IMR-90 (cell line): ENCODE measurements at places on chromosomes 5 and 9. TPM values are rescaled to one million over a fixed set of nuclear protein-coding genes. Genes with fewer than 3 reads are reported as not detected.
A peak's percentile ranks its signal among the peaks of the same experiment; 100 is the strongest.

- no peak overlapping the region for H3K4me3 ChIP-seq
- no peak overlapping the region for H3K27ac ChIP-seq
- no peaks in the 10 kb centered on the region for H3K4me1 ChIP-seq
These were observed 40.7 kb downstream of the SECISBP2 start for GRCh38 chr9:89358985-89359384.

GRCh38 chr9:111825468-111826145 lies 30.9 kb upstream of the SHOC1 start:
- H3K36me3 ChIP-seq: no peaks in the 10 kb centered on the region
- peak; percentile 50 for DNase-seq
- H3K27ac ChIP-seq: no peak overlapping the region
- H3K4me1 ChIP-seq: no peaks in the 10 kb centered on the region
- no peaks in the 10 kb centered on the region for H3K27me3 ChIP-seq

GRCh38 chr5:123220621-123221146 lies 131.6 kb downstream of the PRDM6 start:
- H3K4me1 ChIP-seq: peaks cover 2% of the 10 kb centered on the region; the same call in 1 of the 2 replicates
- H3K36me3 ChIP-seq: no peaks in the 10 kb centered on the region
- H3K27ac ChIP-seq: no peak overlapping the region
- peaks cover 3% of the 10 kb centered on the region; the same call in 1 of the 2 replicates for H3K27me3 ChIP-seq
- DNase-seq: no peak

- H3K4me1 ChIP-seq: peaks cover 7% of the 10 kb centered on the region
- no peak overlapping the region for H3K4me3 ChIP-seq
- H3K27me3 ChIP-seq: no peaks in the 10 kb centered on the region
These were observed 159.3 kb upstream of the TARS1 start for GRCh38 chr5:33281431-33281843.

Gene CCDC180
- 0.24 and 0.59 TPM in 2 replicates for polyA plus RNA-seq

Gene C5orf34
- 3.3 TPM in 2 replicates for polyA plus RNA-seq

Gene LEAP2
- 0.23 and 0.36 TPM in 2 replicates for polyA plus RNA-seq
